Stimulated activated CD4-positive, alpha-beta T cell treated with anti-CD3 and anti-CD28 coated beads, Interleukin-2, amount 100 ng/mL, for 4 hours (primary cell): ENCODE measurements at places on chromosomes 2 and 18.

GRCh38 chr2:74004212-74005182 is 19.8 kb downstream of the TET3 start:
- DNase-seq: no peak

GRCh38 chr2:161119483-161119882 is 40.7 kb upstream of the TANK start:
- DNase-seq: no peak

GRCh38 chr18:62282188-62282629 is 42.9 kb upstream of the TNFRSF11A start:
- no peak for DNase-seq

- DNase-seq: no peak
These were observed 59.6 kb downstream of the KCNF1 start for GRCh38 chr2:10971161-10971887.

GRCh38 chr2:178998539-178998938 is 51.4 kb downstream of the CCDC141 start:
- DNase-seq: no peak

DNA sequence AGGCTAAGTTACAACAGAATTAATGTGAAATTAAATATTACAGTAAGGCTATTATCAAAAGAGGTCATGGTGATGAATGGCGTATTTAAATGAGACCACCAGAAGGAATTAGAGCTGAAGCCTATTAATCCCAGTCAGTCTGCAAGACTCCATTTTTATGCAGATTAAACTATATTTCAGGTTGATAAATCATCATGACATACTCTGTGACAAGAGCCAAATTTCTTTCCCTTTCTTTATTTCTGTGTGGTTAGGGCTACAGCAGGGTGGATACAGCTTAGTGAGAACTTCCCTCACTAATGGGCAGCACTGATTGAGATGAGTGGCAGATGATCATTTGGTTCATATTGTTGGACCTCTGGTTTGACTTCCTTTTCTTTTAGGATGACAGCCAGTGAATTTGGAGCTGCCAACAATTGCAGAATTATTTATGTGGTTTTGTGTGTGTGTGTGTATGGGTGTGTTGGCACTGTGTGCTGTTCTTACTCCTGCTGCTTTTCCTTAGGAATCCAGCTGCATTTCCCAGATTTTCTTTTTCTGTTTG is 481.3 kb downstream of the PIK3C3 start:
- no peak for DNase-seq

- no peak for DNase-seq
These were observed 21.8 kb upstream of the CNRIP1 start for GRCh38 chr2:68341583-68341982.

DNA sequence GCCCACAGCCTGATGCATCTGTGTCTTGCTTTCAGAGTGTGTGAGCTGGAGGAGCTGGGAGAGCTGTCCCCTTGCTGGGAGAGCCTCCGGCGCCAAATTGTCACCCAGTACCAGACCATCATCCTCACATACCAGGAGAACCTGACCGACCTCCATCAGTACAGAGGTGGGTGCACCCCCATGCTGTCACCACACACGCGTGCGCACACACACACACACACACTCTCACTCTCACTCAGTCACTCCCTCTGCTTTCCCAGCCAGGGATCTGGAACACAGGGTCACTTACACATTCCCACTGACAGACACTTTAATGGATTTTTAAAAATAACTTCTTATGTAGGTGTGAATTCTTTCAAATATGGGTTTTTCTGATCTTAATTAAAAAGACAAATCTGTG is 64.5 kb downstream of the COA5 start:
- no peak for DNase-seq

DNA sequence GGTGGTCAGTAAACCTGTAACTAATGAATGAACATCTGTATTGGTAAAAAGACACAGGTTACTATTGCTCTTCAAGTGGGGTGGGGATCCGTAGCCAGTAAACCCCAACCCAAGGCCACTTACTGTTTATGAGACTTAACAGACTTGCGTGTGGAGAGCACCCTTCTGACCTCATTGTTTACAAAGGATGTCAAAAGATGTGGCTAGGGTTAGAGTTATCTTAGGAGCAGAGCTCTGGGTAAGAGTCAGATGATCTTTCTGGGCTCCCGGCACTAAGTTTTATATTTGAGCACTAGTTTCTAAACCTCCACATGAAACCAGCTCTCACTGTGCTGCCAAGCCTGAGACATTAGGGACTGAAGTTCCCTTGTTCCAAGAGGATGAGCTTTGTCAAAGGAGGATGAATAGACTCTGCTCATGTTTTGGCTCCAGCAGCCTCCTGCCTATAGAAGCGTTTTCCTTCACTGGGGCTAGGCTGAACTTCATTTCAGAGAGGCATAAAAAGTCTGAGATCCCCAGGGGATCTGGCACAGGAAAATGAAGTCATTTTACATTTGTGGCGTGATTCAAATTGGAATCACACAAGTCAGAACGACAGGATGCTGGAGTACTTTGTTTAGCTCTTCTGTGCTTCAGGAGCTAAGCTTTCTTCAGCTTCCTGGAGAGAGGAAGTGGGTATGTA is 403.1 kb upstream of the TRIB2 start:
- no peak for DNase-seq

GRCh38 chr2:72712304-72712703 is 113.5 kb downstream of the EXOC6B start:
- no peak for DNase-seq

DNA sequence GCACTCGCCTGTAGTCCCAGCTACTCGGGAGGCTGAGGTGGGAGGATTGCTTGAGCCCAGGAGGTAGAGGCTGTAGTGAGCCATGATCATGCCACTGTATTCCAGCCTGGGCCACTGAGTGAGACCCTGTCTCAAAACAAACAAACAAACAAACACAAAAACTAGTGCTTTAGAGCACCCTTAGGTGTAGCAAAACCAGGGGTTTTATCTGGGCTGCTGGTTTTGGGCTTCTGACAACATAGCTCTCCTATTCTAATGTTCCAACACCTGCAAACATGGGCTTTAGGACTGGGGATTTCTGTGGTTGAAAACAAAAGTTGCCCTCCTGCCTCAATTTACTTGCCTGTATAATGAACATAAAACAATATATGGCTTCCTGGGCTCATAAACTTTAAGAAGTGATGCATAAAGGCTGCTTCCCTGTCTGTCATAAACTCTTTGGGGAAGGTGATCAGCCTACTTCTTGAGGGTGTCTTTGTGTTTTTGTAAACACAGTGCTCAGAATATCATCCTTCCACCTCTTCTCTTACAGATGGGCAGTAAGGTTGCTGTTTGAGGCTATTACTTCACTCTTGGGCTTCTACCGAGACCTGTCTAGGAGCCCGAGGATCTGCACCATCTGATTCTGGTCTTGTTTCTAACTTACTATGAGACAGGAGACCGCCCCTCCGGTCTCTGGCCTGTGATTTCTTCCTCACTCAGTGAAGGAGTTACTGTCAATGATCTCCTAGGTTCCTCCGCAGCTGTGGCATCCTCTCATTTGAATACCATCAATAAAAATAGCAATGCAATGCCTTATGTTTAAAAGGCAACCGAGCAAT is 246.5 kb downstream of the MYCN start:
- DNase-seq: no peak

DNA sequence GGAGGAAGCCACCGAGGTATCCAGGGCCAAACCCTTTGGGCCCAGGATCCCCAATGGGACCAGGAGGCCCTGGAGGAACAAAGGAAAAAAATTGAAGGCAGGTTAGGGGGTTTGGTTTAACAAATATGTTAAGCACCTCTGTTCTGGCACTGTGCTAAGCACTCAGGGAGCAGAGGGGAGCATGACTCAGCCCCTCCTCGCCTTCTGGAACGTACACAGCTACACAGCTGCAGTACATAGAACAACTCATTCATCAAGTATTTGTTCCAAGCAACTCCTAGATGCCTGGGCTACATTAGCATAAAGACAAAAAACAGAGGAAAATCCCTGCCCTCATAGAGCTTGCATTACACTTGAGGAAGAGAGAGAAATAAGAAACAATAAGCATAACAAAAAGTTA is 153.6 kb downstream of the COL4A4 start:
- DNase-seq: no peak

DNA sequence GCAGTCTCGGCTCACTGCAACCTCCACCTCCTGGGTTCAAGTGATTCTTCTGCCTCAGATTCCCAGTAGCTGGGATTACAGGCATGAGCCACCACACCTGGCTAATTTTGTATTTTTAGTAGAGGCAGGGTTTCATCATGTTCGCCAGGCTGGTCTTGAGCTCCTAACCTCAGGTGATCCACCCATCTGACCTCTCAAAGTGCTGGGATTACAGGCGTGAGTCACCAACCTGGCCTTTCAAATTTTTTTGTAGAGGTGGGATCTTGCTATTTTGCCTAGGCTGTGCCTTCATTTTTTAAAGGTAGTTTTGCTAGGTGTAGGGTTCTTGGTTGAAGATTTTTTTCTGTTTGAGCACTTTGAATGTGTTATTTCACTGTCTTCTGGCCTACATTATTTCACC is 6.2 kb downstream of the HAUS1 start:
- no peak for DNase-seq

DNA sequence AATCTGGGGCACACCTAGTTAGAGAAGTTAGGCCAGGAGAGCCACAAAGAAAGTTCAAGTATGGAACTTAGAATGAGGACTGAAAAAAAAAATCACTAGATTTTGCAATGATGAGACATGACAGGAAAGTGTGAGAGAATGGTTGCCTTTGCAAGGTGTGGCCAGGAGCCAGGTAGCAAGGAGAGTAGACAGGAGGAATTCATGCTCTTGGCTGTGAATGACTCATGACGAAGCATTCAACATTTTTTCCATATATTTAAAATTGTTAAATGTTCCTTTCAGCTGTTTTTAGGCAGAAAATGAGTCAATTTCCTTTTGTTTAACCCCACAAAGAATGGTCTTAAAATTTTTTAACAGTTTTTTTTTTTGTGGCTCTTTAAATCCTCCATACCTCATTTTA is 636.9 kb downstream of the PLCL1 start:
- no peak for DNase-seq

GRCh38 chr2:178324077-178324476 is 126.9 kb downstream of the PRKRA start:
- no peak for DNase-seq

- no peak for DNase-seq
These were observed 18.7 kb downstream of the TMEM178A start for GRCh38 chr2:39684464-39684863.

GRCh38 chr2:222298001-222298310 is 842 bp downstream of the PAX3 start:
- DNase-seq: no peak

- no peak for DNase-seq
These were observed 320.1 kb downstream of the SLC4A3 start for GRCh38 chr2:219947575-219947974.

GRCh38 chr2:17301437-17301836 is 216.8 kb downstream of the RAD51AP2 start:
- DNase-seq: no peak

- no peak for DNase-seq
These were observed 224.1 kb upstream of the CCDC150 start for GRCh38 chr2:196415384-196415783.

- DNase-seq: no peak
These were observed 39.0 kb downstream of the MYO3B start for GRCh38 chr2:170216981-170217380.

DNA sequence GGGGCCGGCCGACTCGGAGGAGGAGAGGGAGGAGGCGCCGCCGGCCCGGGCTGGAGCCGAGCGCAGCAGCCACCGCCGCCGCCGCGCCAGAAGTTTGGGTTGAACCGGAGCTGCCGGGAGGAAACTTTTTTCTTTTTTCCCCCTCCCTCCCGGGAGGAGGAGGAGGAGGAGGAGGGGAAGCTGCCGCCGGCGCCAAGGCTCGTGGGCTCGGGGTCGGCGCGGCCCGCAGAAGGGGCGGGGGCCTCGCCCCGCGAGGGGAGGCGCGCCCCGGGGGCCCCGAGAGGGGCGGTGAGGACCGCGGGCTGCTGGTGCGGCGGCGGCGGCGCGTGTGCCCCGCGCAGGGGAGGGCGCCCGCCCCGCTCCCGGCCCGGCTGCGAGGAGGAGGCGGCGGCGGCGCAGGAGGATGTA is 316 bp downstream of the CRIM1 start:
- DNase-seq: no peak

GRCh38 chr18:3624935-3625741 is 175.2 kb downstream of the TGIF1 start:
- DNase-seq: peak; percentile 68

- no peak for DNase-seq
These were observed 21.7 kb downstream of the ZNF638 start for GRCh38 chr2:71353248-71353647.

DNA sequence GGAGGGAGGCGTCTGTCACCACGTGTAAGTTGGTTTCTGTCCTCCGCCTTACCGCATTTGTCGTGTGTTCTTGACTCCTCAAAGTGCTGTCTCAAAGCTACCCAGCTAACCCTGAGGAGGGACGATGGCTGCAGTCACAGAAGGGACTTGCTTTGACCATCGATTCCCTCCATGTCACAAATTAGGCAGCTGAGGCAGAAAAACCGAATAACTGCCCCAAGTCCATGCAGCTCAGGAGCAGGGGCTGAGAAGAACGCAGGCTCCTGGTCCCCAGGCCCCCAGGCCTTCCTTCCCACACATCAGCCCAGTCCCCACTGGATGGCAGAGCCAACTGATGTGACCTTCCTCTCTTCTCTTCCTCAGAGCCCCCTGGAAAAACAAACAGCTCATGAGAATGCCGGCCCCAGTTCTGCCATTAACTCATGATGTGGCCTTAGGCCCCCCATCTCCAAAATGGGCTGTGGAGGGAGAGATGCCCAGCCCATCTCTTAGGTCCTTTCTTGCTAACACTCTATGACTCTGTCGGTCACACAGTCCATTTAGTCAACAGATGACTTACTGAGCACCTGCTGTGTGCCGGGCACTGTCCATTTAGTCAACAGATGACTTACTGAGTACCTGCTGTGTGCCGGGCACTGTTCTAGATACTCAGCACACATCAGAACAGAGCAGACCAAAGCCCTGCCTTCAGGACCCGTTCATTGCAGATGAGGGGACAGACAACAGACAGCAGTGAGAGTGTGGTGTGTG is 19.6 kb downstream of the MTERF4 start:
- DNase-seq: no peak

GRCh38 chr18:23658285-23658684 is 4.4 kb downstream of the ANKRD29 start:
- no peak for DNase-seq

DNA sequence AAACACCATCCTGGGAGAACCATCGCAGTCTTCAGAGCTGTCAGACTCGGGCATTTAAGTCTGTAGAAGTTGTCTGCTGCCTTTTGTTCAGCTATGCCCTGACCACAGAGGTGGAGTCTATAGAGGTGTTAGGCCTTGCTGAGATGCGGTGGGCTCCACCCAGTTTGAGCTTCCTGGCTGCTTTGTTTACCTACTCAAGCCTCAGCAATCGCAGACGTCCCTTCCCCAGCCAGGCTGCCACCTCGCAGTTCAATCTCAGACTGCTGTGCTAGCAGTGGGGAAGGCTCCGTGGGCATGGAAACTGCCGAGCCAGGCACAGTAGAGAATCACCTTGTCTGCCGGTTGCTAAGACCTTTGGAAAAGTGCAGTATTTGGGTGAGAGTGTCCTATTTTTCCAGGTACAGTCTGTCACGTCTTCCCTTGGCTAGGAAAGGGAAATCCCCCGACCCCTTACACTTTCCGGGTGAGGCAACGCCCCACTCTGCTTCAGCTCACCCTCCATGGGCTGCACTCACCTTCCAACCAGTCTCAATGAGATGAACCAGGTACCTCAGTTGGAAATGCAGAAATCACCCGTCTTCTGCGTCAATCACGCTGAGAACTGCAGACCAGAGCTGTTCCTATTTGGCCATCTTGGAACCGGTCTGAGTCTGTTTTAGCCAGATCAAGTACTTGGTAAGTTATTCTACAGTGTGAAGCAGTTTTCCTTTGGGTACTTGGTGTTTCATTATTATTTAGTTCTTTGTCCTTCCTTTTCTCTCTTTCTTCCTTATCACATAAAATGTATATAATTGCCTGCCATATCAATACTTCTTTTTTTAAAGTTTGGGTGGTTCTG is 71.5 kb downstream of the CDC42EP3 start:
- no peak for DNase-seq
